ENCODE measurements at places on chromosomes 7 and 10.

GRCh38 chr7:136194878-136195277 is 217.7 kb upstream of the MTPN start:
- DNase-seq = no peak

GRCh38 chr10:64682043-64682442 is 1160.8 kb downstream of the REEP3 start:
- DNase-seq = no peak

DNA sequence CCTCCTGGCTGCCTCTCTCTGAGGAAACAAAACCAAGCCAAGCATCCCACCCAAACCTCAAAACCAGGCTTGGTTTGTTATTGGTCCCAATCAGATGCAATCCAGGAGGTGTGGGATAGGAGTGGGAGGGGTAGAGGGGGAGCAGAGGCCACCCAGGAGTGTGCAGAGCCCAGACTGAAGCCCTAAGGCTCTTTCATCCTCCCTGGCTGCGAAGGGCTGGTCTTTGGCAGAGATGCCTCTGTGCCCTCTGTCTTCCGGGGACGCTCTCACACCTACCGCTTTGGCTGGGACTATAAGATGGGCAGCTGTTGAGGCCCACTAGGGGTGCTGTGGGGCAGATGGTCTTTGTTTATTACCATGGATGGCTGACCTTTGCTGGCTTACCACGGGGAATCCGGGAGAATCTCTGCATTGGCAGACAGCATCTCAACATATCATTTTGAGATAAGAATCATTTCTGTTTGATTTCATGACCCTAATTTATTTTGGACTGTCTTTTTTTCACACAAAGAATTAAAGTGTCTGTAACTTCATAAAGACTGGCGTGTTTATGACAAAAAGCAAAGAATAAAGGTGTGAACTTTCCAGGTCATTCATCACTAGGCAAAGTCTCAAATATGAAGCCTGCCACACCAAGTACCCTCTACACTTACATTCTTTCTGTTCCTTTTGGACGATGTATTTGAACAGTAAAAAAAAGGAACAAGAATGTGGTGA is 6.5 kb upstream of the DENND2A start:
- DNase-seq = peak; percentile 28

DNA sequence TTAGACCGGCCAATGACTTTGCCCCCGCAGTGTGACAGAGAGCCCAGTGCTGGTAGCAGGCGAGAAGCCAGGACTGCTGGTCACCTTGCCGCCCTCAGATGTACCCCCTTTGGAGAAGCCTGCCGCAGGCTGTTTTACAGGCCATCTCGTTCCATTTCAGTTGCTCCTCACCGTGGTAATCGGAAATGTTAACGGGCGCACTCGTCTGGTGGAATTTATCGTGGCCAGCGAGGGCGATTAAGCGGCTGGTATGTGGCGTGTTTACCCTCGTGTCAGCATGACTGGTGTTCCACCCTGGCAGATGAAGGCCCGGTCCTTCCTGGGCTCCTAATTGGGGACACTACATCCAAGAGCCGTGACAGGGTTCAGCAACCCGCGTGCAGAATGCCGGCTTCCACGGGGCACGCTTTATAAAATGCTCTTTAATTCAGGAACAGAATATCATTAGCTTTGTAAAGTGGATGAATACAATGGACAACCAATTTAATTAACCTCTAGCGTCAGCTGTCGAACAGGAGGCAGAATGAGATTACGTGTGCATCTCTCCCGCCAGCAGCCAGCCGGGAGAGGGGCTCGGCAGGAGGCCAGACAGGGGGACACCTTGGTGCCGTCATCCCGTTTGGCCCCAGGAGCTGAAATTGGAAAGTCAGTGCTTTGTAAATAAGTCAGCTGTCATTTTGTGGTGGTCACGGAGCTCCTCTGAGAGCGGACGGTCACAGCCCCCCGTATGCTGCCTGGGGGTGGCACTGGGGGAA is 108.3 kb downstream of the NKX6-2 start:
- DNase-seq = no peak

GRCh38 chr10:96118604-96119450 is 11.3 kb upstream of the ZNF518A start:
- no peak for DNase-seq

DNA sequence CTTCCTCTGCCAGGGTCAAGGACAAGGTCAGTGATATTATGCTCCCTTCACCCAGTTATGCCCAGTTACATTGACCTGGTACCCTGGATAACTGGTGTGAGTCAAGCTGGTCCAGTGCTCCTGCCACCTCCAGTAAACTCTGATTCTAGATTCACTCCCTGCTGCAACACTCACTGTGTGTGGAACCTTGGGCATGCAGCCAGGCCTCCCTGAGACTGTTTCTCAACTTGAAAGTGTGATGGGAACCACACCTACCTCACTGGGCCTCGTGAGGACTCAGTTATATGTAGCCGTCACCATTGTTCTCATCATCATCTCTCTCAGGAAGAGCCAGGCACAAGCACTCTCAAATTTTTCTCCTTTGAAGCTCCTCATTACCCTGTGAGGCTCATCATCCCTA is 935 bp upstream of the ZNF736 start:
- no peak for DNase-seq
